SK-MEL-5 (cell line): ENCODE measurements at places on chromosomes 6 and 20. TPM values are rescaled to one million over a fixed set of nuclear protein-coding genes. Genes with fewer than 3 reads are reported as not detected.

DNA sequence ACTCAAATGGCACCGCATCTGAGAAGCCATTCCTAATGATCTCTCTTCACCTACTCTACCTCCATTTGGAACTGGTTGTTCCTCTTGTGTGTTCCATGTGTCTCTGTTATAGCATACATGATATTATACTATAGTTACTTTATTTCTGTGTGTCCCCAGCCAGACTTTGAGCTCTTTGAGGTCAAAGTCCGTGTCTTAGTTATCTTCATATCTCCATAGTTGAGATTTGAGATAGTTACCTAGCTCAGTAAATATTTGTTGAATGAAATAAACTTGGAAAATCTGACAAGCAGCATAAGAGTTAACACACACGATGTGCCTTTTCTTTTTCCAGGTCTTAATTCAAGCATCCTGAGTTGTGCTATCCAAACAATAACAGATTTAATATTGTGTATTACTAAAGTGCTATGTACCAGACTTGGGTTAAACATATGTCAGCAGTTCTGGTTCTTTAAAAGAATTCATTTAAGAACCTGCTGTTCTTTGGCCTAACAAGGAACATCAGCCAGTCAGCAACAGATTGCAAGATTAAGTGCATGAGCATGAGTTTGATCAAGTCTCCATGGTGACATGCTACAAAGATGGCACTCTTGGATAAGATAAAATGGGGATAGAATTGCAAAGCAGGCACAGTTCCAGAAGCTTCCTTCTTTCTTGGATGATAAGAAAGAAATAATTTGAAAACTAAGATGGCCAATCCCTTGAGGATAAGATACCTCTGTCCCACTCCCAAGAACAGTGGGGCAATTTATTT is 8.7 kb upstream of the TNFRSF21 start:
- DNase-seq = no peak

GRCh38 chr20:10513931-10514575 is 78.9 kb downstream of the SLX4IP start:
- no peak for DNase-seq

DNA sequence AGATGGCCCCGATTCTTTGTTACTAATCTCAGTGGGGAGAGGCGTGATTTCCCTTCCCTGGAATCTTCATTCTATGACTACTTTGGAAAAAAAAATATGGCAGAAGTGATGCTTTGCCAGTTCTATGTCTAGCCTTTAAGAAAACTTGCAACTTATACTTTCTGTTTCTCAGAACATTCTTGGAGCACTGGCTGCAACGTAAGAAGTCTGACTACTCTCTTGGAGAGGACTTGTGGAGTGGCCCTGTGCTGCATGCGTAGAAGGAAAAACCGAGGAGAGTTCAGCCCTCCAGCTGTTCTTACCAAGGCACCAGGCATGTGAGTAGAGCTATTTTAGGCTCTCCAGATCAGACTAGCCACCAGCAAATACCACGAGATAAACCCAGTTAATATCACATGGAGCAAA is 77.6 kb upstream of the STXBP5 start:
- peak; percentile 97 for DNase-seq

- no peak for DNase-seq
Measured at GRCh38 chr6:10526156-10526555, 5.0 kb downstream of the GCNT2 start.

DNA sequence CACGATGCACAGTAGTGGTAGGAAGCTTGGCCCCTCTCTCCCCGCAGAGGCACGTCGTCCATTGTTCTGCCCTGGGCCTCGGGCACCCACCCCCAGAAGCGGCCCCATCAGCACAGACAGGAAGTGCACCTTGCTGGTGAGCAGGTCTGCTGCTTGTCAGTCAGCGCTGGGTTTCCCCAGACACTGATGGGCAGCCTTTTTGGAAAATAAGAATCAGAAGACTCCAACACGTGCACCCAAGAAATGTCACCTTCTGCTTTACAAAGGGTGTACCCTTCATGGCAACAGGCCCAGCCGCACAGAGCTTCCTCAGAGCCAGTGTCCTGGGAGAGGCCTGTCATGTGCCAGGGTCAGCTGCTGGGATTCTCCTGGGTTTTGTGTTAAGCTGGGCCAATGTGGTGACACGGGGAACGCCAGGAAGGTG is 34.7 kb upstream of the IRF4 start:
- DNase-seq = no peak

DNA sequence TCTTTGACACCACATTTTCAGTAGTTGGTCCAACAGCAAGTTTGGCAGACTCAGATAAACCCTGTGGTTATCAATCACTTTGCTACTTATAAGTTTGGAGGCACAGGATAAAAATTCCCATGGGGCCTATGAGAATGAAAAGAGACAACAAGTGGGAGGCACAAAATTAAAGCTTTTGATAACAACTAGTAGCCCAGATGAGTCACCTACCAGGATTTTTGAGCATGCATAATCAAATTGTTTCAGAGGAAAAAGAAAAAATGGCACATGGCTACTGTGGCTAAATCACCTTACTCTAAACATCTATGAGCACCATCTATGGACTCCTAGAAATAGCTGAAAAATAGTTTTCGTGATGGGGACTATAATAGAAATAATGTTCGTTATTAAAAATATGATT is 40.8 kb upstream of the BMP5 start:
- peak; percentile 0 for DNase-seq

The SIRPA gene
- 67.8 and 74.7 TPM in 2 replicates for total RNA-seq

The GABRR1 gene
- not detected in 2 replicates for total RNA-seq
